T-cell (primary cell): ENCODE measurements at places on chromosomes 11 and 22. TPM values are rescaled to one million over a fixed set of nuclear protein-coding genes. Genes with fewer than 3 reads are reported as not detected.

STT3A gene
- total RNA-seq, result 51.0 TPM

DNA sequence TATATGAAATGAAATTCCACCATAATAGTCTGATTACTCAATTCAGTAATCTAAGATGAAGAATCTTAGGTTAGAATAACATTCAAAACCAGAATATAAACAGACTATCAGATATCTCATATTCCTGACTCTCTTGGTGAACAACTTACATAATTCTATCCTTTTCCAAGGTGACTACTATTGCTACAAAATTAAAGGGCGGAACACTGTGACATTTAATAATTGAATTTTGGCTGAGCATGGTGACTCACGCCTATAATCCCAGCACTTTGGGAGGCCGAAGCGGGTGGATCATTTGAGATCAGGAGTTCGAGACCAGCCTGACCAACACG, 34.4 kb downstream of the RDX start:
- no peak for DNase-seq

DNA sequence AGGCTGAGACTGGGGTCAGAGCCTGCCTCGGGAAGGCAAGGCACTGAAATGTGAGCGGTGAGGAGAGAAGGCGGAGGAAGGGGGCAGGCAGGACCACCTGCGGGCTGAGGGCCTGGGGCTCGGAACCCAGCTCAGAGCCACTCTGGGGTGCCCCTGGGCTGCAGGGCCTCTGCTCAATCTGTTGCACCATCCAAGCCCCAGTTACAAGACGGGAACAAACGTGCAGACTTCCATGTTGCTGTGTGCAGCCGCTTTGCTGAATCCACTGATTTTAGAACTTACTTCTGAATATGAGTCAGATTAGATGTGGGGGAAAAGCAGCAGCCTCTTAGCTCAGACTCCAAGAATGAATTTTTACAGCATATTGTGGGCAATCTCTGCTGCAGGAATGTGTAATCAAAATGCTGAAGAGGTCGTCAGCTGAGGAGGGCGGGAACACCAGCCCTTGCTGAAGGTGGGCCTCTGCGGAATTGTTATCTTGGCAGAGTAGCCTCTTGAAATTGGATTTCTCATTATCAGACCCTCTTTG, 21.6 kb downstream of the PARVG start:
- no peak for DNase-seq

- peak; percentile 93 for DNase-seq
These were observed 7.2 kb downstream of the ARSA start for GRCh38 chr22:50620593-50621355.
